ENCODE measurements at places on chromosomes 2 and 18.

- peak; percentile 29 for DNase-seq
These were observed 550 bp downstream of the MFSD6 start for GRCh38 chr2:190408538-190409271.

- DNase-seq = no peak
These were observed 160.6 kb upstream of the DOK6 start for GRCh38 chr18:69239849-69240674.

GRCh38 chr2:134282629-134283400 lies 28.9 kb downstream of the MGAT5 start:
- no peak for DNase-seq

GRCh38 chr2:65292461-65293011 lies 64.9 kb downstream of the ACTR2 start:
- DNase-seq = peak; percentile 30

- DNase-seq = no peak
These were observed 65.1 kb upstream of the ODC1 start for GRCh38 chr2:10513201-10513600.

GRCh38 chr2:239086325-239087020 lies 238.6 kb downstream of the TWIST2 start:
- DNase-seq = no peak

GRCh38 chr2:71689393-71689792 lies 236.0 kb downstream of the DYSF start:
- DNase-seq = no peak

DNA sequence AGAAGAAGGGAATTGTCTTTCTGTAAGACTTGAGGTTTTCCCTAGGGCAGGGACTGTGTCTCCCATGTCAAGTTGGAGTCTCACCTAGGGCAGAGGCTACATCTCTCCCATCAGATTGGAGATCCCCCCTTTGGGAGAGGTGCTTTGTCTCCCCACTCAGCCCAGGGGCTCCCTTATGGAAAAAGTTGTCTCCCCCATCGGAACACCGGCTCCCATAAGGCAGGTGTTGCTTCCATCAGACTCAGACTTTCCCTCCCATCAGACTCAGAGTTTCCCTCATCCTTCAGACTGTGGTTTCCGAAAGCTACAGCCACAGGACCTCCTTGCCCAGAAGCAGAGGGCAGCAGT lies 5.8 kb downstream of the ANKRD53 start:
- DNase-seq = no peak

DNA sequence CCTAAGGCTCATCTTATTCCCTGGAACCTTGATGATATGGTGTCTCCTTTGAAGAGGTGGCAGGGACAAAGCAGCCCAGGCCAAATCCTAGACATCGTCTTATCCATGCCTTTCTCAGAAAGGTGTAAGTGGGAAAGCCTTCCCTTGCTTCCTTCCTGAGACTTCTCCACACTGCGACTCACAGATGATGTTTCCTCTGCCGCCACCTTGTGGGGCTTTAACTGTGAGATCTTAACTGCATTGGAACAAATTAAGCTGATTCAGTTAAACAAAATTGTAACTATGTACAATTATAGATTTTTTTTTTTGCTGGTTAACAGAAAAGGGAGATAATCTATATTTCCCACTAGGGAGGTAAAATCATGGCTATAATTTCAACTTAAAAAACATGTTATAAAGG lies 10.0 kb upstream of the GCA start:
- DNase-seq = no peak

- no peak for DNase-seq
These were observed 579.9 kb downstream of the CCDC85A start for GRCh38 chr2:56763683-56764082.

DNA sequence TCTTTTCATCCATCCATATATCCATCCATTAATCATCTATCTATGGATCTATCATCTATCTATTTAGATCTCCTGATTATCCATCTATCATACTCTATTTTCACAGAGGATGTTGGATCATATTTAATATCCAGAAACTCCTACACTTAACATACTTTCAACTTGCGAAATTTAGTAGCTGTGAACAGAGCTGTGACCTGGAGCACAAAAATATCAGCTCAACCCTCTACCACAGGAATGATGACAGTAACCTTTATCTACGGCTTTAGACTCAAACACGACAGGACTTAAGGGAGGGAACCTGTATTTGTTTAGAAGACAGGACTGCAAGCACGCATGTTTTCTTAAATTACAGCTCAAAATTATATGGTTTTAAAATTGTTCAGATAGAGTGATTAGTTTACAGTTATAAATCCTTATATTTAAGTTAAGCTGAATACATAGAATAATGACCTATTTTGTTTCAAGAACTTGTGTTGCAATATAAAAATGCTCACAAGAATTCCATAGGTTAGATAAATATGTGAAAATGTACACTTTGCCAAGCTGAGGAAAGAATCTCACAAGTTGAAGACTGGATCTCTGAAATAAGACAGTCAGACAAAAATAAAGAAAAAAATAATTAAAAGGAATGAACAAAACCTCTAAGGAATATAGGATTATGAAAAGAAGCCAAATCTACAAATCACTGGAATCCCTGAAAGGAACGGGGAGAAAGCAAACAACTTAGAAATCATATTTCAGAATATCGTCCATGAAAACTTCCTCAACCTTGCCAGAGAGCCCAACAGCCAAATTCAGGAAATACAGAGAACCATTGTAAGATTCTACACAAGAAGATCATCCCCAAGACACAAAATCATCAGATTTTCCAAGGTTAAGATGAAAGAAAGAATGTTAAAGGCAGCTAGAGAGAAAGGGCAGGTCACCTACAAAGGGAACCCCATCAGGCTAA lies 142.0 kb downstream of the COL6A3 start:
- no peak for DNase-seq

- DNase-seq = no peak
These were observed 100.6 kb downstream of the CMPK2 start for GRCh38 chr2:6764968-6765723.

DNA sequence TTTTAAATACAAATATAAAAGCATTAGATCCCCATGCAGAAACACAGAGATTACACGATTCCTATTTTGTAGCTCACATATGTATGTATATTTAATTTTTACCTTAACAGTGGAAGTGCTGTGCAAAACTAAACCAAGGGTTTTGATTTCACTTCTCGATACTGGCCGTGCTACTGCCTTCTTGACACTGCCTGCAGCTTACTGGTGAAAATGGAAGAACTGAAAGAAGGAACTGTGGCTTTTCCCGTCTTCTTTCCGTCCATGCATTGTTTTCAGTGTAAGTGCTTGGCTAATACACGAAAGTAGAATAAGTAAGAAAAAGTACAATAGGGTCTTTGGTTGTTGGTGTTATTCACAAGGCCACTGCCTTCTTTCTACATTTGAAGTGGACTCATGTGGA lies 129.5 kb downstream of the NDUFA10 start:
- no peak for DNase-seq

- no peak for DNase-seq
These were observed 7.2 kb upstream of the CCNT2 start for GRCh38 chr2:134911400-134911785.

GRCh38 chr2:206480161-206480560 lies 36.8 kb downstream of the ADAM23 start:
- no peak for DNase-seq

DNA sequence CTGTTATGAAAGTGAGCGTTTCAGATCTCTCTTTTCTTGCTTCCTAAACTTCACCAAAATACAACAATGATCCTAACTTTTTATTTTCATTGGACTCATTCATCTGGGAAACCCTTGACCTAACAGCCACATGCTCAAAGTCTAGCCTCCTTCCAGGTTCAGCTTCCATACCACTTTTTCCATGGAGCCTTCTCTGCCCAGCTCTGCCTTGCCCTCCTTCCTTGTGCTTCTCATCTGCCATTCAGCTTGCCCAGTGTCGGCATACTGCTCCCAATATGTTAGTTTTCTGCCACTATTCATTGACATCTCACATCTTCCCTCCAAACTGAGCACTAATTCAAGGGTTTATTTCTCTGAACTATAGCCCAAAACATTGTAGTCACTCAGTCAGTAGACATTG lies 214.7 kb downstream of the RAD51AP2 start:
- no peak for DNase-seq

GRCh38 chr18:58391932-58392323 lies 237.0 kb downstream of the ALPK2 start:
- no peak for DNase-seq

DNA sequence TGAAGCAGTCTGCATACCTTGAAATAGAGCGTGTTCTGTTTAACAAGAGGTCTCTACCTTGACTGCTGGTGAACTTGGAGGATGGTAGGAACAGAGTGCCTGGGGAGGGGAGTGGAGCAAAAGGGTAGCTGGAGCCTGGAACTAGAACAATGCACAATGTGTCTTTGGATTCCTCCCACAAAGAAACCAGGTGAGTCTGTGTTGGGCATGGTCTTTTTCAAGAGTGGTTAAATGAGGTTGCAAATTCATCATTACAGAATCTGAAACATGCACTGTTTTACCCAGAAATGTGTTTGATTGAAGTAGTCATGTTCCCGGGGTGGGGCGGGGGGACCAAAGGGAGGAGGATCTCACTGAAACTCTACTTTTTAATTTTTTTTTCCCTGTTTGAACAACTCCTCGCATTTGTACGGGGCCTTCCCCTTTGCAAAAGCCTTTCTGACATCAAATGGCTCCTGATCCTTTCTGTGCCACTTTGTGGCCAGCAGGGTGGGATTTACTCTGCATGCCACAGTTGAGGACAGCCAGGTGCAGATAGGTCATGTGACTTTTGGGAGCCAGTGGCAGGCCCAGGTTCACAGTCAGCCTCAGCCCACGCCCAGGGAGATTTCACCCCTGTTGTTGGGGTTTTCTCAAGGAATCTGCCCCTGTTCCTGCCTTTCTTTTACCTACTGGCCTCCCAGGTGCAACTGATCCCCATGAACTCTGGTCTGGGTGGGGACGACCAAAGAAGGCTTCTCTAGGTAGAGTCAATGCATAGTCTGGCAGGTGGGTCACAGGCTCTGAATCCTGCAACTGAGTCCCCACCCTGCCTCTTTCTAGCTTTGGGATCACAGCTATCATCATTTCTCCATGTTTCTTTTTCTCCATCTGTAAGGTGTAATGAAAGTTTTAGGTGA lies 28.2 kb downstream of the MYCN start:
- DNase-seq = no peak

DNA sequence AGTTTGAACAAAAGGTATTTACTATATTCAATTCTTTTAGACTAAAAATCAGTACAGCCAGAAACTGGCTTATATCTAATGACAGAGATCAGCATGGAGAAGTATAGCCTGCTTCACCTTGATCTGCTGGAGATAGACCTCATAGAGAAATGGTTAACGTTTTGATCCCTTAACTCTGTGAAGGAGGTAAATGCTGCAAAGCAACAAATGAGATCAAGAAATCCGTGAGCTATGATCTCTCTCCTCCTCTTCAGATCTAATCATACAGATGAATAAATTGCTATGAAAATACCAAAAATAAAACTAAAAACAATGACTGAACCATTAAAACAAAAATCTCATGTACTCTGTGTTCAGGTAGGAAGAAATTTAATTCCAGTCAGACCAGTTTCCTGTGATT lies 42.8 kb downstream of the KLHL14 start:
- no peak for DNase-seq

DNA sequence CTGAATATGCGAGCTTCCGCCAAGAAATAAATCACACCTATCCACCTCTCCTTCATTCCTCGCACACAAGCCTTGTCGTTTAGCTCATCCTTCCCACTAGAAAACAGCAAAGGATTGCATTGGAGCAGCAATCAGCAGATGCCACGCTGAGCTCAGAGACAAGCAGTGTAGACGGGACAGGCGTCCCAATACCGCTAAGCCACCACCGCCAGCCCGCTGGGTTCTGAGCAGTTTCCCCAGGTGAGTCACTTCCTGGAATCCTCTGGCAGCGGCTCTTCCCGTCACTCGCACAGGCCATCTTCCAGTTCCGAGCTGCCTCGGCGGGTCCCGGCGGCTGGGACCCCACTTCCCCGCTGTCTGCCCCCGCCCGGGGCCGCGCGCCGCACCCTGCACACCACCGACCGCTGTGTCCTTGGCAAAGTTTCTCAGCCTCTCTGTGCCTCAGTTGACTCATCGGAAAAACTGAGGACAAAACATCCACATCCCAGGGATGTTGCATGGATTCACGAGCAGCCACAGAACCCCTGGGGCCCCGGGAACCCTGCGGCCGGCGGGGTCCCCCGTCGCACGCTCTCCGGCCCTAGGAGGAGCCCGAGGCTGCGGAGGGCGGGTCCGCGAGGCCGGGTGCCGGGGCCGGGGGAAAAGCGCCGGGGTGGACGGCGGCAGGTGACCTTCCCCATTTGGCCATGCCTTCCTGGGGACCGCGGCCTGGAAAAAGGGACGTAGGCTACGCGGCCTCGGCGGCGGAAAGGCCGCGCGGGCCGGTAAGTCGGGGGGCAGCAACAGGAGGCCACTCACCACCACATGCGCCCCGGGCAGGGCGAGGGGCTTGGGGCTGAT lies 573 bp downstream of the KDSR start:
- DNase-seq = peak; percentile 29

GRCh38 chr2:9640403-9641104 lies 9.8 kb upstream of the YWHAQ start:
- no peak for DNase-seq

DNA sequence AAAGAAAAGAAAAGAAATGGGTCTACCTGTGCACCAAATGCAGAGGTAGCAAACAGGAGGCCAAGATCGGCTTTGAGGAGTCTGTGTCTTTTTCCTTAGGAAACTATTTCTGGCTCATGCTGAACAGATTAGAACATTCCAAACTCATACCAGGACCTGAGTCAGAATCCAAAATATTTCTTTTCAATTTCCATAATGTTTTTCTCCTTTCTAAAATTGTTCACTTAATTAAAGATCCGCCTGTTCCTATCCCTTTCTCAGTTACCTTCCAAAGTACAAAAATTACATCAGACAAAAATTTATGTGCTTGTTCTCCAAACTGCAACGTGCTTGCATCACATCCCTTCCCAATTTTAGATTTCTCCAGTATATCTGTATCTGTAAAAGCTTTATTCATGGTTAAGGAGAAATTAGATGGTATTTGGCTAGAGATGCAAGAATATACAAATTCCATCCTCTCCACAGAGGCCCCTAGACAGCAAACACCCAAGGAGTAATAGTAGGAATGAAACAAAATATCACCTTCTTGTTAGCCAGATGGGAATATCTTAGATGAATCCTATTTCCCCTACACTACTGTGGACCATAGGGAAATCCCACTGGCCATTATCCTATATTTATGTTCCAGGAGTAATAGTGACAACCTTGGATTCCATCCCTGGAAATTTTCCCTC lies 130.6 kb downstream of the LNPK start:
- DNase-seq = no peak

GRCh38 chr2:230712443-230713330 lies at the start of gene CAB39:
CAB39 (plus strand) TSS chr2:230712842; CDS start chr2:230760002, 47,160 bp downstream.
- peak; percentile 82 for DNase-seq

GRCh38 chr2:7835693-7836680 lies 845.9 kb upstream of the ID2 start:
- DNase-seq = no peak

- DNase-seq = peak; percentile 84
These were observed at the start of gene UBE2E3 for GRCh38 chr2:180980106-180980942. UBE2E3 (plus strand) TSS chr2:180980605; CDS start chr2:180982043, 1,438 bp downstream.
